ENCODE measurements at places on chromosomes 11 and 22. TPM values are rescaled to one million over a fixed set of nuclear protein-coding genes. Genes with fewer than 3 reads are reported as not detected.

- DNase-seq: no peak
Observed at GRCh38 chr11:126146454-126147192, 64.8 kb downstream of the RPUSD4 start.

DNA sequence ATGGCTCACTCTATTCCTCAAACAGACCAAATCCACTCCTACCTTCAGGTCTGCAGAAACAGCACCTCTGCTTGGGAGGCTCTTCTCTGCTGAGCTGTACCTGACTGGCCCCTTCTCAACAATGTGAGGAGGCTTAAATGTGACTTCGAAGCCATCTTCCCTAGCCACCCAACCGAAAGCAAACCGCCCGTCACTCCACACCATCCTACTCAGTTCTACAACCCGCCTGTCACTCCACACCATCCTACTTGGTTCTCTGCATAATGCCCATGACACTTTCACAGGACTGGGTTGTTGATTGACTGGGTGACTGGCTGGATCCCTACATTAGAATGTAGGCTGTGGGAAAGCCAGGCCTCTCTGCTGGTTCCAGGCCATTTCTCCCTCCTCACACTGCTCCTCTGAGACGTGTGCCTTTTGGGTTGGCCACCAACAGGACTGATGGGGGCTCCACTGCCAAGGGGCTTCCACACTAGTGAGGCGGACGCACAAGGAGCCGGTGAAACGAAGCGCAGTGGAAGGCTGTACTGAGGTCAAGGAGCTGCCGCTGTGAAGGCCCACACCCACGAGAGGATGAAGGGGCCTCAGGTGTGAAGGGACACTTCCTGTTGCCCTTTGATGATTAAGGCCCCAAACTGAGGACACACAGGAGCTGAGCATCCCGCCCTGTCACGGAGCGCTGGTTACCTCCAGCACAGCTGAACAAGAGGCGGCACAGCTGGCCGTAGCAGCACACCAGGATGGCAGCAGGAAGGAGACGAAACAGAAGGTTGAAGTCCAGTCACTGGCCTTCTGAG is 47.5 kb upstream of the SPATA19 start:
- no peak for DNase-seq

GRCh38 chr11:73989156-73989555 is 6.5 kb upstream of the UCP2 start:
- no peak for DNase-seq

DNA sequence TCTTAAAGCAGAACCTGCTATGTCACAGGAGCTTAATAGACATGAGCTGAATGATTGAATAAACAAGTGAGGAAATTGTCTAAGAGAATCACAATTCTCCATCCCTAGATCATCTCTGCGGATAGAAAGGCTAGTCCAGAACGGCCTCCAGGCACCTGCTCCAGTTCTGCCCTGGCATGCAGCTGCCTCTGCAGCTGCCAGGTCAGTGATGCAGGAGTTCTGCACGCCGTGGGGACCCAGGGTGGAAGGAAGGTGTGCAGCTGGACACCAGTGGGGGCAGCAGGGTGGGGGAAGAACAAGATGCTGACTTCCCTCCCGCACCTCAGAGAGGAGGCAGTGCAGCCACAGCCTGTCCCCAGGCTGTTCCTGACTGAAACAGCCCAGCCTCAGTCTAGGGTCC is 192.1 kb upstream of the NCAM1 start:
- DNase-seq: no peak

DNA sequence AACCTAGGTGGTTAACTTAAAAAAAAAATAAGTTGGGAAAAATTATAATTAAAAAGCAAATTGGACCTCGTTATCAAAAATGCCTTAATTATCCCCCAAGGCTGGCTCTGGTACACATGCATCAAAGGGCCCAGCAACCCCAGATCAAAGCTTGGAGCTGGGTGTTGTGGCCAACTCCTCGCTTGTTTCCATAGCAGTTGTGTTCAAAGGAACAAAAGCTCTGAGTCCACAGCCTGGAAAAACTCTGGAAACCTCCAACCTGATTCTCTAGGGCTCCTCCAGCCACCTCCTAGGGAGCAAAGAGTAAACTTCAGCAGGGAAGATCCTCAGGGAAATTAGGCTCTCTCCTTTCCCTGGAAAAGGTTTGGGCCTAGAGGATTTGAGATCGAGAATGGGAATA is 149.4 kb downstream of the NXPE2 start:
- DNase-seq: no peak

DNA sequence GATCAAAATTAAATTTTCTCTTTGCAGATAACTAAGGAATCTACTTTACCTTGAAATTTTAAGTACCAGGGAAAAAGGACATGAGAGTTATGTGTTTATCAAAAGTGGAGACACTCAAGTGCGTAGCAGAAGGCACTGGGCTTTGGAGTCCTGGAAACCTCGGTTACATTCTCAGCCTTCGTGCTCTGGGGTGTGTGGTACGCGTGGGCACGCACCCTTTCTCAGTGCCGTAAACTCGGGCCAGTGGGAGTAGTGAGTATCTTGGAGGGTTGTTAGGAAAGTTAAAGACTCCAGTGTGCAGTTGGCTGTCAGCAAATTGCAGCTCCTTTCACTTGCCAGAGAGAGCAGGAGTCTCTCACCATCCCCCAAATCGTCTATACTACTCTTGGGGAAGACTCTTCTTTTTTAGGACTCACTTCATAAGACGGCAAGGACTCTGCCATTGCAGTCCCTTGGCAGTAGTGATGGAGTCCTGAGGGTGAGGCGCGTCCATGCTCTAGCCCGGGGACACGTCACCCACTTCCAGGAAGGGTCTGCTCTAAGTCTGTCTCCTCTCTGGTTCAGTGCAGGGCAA is 171.8 kb downstream of the TBC1D22A start:
- DNase-seq: no peak

- no peak for DNase-seq
Observed at GRCh38 chr11:33197915-33198727, 36.8 kb upstream of the CSTF3 start.

DNA sequence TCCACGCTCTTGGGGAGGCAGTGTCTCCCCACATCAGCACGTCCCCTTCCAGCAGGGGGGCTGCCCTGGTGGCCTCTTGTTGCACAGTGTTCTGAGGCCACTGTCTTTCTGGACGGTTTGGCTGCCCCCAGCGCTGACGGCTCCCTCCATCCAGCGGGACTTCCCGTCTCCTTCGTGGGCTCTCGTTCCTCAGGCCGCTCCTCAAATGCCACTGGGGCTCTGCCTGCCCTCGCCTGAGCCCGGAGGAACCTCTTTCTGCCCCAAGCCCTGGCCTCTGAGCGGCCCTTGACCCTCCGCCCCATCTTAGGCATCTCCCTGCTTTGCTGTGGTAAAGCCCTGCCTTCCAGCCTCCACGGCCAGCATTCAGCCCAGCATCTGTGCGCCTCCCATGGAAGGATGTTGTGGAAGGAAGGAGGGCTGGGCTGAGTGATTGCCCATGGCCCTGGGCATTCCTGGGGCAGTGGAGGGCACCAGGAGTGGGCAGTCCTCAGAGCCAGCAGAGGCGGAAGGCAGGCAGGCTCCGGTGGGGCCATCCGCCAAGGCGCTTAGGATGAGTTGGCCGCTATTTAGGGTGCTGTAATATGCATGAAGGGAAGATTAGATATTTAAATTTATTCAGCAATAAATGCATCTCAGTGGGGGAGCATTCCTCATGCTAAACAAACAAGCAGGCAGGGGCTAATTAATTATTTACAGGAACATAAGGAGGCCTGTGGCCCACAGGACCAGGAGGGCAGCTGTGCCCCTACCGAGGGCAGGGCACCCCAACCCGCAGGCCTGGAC is 17.8 kb downstream of the OTUB1 start:
- no peak for DNase-seq

GRCh38 chr11:69000831-69001242 is 12.2 kb downstream of the MRGPRF start:
- DNase-seq: no peak

The BRSK2 gene
- not detected for total RNA-seq

The CD3G gene
- 264 TPM for total RNA-seq

The RAC2 gene
- 1,117 TPM for total RNA-seq

The SEPTIN3 gene
- total RNA-seq: 1.4 TPM

The LINC01488 gene
- not detected for total RNA-seq

The CSF2RB gene
- total RNA-seq: 0.58 TPM

The INSC gene
- total RNA-seq: 0.23 TPM

The KCNQ1OT1 gene
- 0.22 TPM for total RNA-seq

The TSKU gene
- 1.3 TPM for total RNA-seq
